ENCODE measurements at places on chromosomes 11 and 22. TPM values are rescaled to one million over a fixed set of nuclear protein-coding genes. Genes with fewer than 3 reads are reported as not detected.
A peak's percentile ranks its signal among the peaks of the same experiment; 100 is the strongest.

GRCh38 chr22:19168088-19168890, 10.2 kb downstream of the SLC25A1 start:
- H3K36me3 ChIP-seq, result no peaks in the 10 kb centered on the region
- no peak for DNase-seq
- H3K4me3 ChIP-seq, result no peak overlapping the region
- peaks cover 6% of the 10 kb centered on the region for H3K4me1 ChIP-seq
- peaks cover 26% of the 10 kb centered on the region for H3K27me3 ChIP-seq
- H3K27ac ChIP-seq, result no peak overlapping the region

- H3K27ac ChIP-seq, result peak overlapping the region; percentile 65
- peak; percentile 73 for DNase-seq
- no peak overlapping the region for H3K4me3 ChIP-seq
- no peaks in the 10 kb centered on the region for H3K36me3 ChIP-seq
- H3K27me3 ChIP-seq, result no peaks in the 10 kb centered on the region
- peaks cover 32% of the 10 kb centered on the region for H3K4me1 ChIP-seq
Measured at GRCh38 chr11:46363031-46363407, 15.8 kb downstream of the DGKZ start.

- no peaks in the 10 kb centered on the region for H3K4me1 ChIP-seq
- H3K27me3 ChIP-seq, result peaks cover 50% of the 10 kb centered on the region
- DNase-seq, result peak; percentile 15
- H3K27ac ChIP-seq, result no peak overlapping the region
- H3K4me3 ChIP-seq, result no peak overlapping the region
Measured at GRCh38 chr11:113563766-113564526, 88.7 kb upstream of the DRD2 start.

GRCh38 chr11:130514316-130514715, 65.9 kb downstream of the ADAMTS15 start:
- no peak overlapping the region for H3K27ac ChIP-seq
- peaks cover 36% of the 10 kb centered on the region for H3K4me1 ChIP-seq
- peak; percentile 56 for DNase-seq

Gene LIMK2
- total RNA-seq, result 19.5 TPM

DNA sequence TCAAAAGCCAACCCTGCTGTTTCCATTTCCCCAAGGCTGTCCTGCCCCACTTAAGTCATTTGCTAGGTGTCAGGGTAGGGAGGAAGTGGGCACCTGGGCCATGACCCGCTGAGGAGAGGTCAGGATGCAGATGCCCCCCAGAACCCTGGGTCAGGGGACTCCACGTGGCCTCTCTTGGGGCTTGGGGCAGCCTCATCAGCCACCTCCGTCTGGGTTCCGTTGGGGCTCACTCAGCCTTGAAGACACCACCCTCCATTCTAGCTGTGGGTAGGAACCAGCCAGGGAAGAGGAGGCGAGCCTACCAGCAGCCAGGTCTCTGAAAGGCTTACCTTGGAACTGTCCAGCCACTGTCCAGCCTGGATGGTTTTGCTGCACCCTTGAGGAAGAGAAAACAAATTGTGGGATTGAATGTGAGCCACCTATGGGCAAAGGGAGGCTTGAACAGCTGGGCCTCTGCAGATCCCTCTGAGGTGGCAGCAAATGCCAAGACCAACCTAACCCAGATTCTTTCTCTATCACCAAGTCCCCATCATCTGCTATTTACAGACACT, 2.5 kb downstream of the APOL4 start:
- H3K4me3 ChIP-seq, result no peak overlapping the region
- H3K4me1 ChIP-seq, result peaks cover 7% of the 10 kb centered on the region
- H3K27me3 ChIP-seq, result no peaks in the 10 kb centered on the region
- H3K27ac ChIP-seq, result no peak overlapping the region
- no peak for DNase-seq

Gene ALDH3B1
- total RNA-seq, result 70.7 TPM

GRCh38 chr22:40410731-40411505, 40.5 kb downstream of the SGSM3 start:
- no peaks in the 10 kb centered on the region for H3K4me1 ChIP-seq
- H3K27me3 ChIP-seq, result no peaks in the 10 kb centered on the region
- DNase-seq, result no peak
- H3K27ac ChIP-seq, result no peak overlapping the region

GRCh38 chr11:46601129-46601528, 7.3 kb upstream of the AMBRA1 start:
- peaks cover 11% of the 10 kb centered on the region for H3K4me1 ChIP-seq
- H3K27ac ChIP-seq, result peak overlapping the region; percentile 18
- H3K4me3 ChIP-seq, result no peak overlapping the region
- H3K36me3 ChIP-seq, result no peaks in the 10 kb centered on the region

- no peak overlapping the region for H3K4me3 ChIP-seq
- H3K36me3 ChIP-seq, result no peaks in the 10 kb centered on the region
- peaks cover 40% of the 10 kb centered on the region for H3K27me3 ChIP-seq
- H3K27ac ChIP-seq, result no peak overlapping the region
- no peak for DNase-seq
Measured at GRCh38 chr11:113462830-113463229, 12.4 kb downstream of the DRD2 start.

Gene CEP164
- total RNA-seq, result 48.2 TPM

Gene SLC35E4
- total RNA-seq, result 16.4 TPM

DNA sequence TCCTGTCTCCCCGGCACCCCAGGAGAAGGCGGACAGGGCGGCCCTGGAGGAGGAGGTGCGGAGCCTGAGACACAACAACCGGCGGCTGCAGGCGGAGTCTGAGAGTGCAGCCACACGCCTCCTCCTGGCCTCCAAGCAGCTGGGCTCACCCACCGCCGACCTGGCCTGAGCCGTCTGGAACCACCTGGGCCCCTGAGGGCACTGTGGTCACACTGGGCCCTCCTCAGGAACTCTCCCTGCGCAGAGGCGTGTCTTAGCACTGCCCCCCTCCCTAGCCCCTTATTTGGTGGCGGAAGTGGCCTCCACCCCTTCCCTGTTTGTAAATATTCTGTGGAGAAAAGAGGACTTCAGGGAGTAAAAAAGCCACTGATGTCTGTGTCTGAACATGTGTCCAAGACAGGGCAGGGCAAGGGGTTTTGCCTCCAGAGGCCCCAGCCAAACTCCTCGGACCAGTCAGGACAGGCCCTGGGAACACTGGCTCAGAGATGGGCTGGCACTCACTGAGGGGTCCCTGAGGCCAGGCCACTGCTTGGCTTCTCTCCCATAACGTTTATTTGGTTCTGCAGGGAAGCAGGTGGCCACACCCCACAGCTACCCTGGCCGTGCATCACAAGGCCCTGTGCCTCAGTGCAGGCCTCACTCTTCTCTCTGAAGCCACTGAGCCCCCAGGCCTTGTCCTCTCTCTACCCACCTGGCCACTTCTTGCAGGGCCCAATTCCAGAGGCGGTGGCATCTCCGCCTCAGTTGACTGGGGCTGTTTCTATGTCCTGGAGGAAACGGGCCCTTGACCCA, 12.0 kb downstream of the RELA start:
- DNase-seq, result no peak
- H3K27me3 ChIP-seq, result no peaks in the 10 kb centered on the region
- no peak overlapping the region for H3K27ac ChIP-seq
- no peak overlapping the region for H3K4me3 ChIP-seq

Gene SCGB1A1
- total RNA-seq, result not detected

- H3K4me3 ChIP-seq, result no peak overlapping the region
- no peaks in the 10 kb centered on the region for H3K27me3 ChIP-seq
- H3K4me1 ChIP-seq, result peaks cover 26% of the 10 kb centered on the region
- no peak for DNase-seq
- H3K27ac ChIP-seq, result no peak overlapping the region
Measured at GRCh38 chr11:113591117-113591516, 115.0 kb downstream of the TMPRSS5 start.

DNA sequence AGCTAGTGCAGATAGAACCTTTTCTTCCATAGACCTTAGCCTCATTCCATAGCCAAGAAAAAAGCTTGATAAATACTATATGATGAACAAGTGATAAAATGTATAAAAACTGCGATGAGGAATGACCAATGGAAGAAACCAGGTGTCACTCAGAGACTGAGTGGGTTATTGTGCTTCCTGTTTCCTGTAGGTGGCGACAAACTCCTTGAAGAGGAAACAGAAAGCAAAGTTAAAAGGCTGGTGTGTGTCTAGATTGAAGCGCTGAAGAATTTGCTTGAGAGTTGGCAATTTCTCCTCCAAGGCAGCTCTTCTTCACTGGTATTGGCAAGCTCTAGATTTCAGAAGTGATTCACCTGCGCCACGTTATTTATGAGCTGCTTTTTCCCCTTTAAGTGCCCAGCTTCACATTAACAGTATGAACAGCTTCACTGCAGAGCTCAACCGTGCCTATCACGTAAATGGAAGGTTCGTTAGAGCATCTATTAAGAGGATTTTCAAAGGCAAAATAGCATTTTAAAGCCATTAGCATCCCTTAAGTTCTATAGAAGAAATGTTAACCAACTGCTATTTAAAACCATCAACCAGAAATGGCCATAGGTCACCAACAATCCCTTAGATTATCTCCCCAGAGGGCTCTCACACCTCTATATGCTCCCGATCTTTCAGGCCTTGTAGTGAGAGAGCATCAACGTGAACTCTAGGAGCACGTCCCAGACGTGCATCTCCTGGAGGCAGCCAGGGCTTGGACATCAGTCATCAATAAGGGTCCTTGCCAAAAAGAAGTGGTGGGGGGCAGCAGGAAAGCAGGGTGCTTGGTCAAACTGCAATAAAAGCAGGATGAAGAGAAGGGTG, 179.4 kb downstream of the CADM1 start:
- DNase-seq, result peak; percentile 63
- no peaks in the 10 kb centered on the region for H3K36me3 ChIP-seq
- no peak overlapping the region for H3K4me3 ChIP-seq
- peaks cover 10% of the 10 kb centered on the region for H3K27me3 ChIP-seq

Data from GM23248 (cell line).